ENCODE measurements at places on chromosomes 7 and 10.

- no peak for DNase-seq
Measured at GRCh38 chr10:52436664-52437063, 122.6 kb downstream of the DKK1 start.

GRCh38 chr7:111239437-111239836, 148.5 kb downstream of the LRRN3 start:
- DNase-seq = no peak

DNA sequence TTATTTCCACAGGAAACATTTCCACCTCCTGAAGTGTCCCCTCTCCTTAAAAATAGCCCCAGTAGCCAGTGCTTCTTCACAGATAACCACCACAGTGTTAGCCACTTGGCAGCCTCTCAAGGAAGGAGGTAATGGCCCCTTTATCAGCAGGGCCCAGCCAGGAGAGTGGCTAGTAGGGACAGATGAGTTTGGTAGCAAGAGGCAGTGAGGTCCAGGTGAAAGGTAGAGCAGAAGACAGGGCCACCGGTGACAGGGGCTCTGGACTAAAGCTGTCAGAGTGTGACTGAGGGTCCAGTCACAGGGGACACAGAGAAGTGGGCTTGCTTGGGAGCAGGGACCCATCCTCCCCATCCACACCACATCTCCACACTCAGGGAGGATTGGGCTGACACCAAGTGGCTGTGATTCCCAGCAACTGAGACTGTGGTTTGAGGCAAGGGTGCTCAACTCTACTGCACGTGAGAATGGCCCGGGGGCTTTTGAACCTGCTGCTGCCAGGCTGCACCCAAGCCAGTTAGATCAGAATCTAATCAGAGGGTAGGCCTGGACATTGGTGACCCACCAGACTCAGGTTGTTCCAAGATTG, 52.2 kb downstream of the C10orf120 start:
- DNase-seq = no peak

- no peak for DNase-seq
Measured at GRCh38 chr7:122067077-122067476, 77.0 kb downstream of the AASS start.

DNA sequence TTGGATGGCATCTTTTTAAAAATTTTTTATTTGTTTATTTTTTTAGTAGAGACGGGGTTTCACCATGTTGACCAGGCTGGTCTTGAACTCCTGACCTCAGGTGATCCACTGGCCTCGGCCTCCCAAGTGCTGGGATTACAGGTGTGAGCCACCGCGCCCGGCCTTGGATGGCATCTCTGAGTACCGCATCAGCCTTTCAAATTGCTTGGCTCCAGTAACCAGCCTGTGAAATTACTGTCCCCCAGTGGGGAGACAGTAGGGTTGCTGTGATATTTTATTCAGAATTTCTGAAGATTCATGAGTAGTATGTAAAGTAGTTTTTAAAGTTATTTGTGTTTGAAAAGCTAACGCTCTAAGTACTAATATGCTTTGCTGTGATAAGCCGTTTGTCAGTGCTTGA, 1.2 kb downstream of the NUB1 start:
- no peak for DNase-seq

- no peak for DNase-seq
Measured at GRCh38 chr10:85602713-85603112, 763.9 kb downstream of the GRID1 start.

- DNase-seq = no peak
Measured at GRCh38 chr7:137546671-137547070, 203.1 kb upstream of the PTN start.

GRCh38 chr10:74008212-74008731, 10.4 kb downstream of the VCL start:
- DNase-seq = no peak

GRCh38 chr7:151830121-151830830, 46.6 kb downstream of the PRKAG2 start:
- no peak for DNase-seq

GRCh38 chr10:87585565-87586514, 73.8 kb upstream of the PAPSS2 start:
- DNase-seq = peak; percentile 84

DNA sequence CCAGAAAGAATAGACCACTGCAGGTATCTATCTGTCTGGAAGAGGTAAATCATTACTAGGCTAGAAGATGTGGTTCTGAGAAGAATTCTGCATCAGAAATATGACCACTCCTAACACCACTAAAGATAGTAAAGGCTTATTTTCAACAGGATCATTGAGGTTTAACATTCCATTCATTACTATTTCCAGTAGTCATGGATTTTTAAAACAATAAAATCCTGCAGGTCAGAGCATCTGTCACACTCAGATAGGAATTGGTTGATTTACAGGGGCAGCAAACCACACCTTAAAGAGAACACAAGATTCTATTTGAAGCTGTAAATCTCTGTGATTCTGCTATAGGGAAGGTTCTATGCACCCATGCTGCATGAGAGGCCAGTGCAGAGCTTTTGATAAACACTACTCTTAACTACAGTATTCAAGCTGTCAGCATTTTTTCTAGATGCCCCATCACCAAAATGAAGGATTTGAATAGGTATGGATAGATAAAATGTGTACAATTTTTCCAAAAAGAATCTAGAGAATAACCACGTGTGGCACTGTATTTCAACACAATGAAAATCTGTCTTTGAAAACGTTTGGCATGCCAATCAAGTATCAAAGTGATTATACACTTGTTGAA, 14.6 kb downstream of the LRRC17 start:
- peak; percentile 20 for DNase-seq

GRCh38 chr7:93890464-93891068, at the start of gene TFPI2:
Gene TFPI2 (minus strand): TSS chr7:93890753. CDS start chr7:93890678, 75 bp downstream.
- DNase-seq = peak; percentile 66

DNA sequence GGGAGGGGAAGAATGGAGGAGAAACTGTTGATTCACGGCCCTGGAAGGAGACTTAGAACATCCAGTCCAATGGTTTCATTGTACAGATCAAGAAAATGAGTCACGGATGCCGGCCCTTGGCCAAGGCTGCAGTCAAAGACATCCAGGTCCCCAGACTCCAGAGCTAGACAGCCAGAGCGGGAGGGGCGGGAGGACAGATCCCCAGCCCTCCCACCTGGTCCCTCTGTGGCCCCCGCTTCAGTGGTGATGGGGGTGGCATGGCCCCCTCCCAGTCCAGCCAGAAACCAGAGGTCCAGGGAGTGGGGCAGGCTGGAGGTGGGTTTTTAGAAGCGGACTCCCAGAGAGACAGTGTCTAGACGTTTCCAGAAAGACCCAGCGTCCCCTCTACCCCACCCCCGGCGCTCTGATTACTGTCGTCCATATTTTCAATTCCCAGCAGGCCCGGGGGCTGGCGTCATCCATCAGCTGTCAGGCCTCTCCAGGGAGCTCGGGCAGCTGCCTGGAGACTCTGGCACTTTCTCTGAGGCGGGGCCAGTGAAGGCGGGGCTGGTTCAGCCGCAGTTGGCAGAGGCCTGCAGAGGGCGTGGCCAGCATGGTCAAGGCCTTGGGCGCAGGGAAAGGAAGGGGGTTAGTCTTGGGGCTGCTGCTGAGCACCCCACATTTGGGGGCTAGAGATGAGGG, 8.0 kb upstream of the HSPB1 start:
- peak; percentile 86 for DNase-seq

DNA sequence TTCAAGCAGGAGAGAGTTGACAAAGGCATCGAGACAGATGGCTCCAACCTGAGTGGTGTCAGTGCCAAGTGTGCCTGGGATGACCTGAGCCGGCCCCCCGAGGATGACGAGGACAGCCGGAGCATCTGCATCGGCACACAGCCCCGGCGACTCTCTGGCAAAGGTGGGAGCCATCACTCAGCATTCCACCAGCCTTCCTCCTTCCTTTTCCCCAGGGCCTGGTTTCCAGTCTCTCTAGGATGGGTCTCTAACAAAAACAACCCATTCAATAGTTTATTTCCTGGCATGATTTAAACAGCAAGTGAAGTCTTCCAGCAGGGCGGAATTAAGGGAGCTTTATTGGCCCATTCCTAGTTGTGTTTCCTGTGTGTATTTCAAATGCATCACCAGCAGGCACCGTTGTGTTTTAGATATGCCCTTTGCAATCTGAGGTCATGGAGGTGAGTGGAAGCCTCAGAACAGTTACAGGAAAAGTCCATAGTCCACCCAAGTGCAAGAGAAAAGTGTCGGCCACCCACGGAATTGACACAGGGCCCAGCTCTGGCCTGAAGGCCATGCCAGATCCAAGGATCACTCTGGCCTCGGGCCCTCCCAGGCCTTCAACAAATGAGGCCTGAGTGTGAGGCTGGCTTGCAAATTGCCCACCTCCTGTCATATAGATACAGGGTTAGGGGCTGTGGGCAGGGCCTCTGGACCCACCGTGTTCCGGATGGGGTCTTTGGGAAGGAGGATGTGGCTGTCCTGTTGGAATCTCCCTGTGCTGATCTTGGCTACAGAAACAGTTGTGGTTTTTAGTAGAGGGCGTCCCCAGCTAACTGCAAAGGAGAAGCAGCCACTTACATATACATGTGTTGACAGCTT, 46.9 kb upstream of the TRIM8 start:
- DNase-seq = no peak

DNA sequence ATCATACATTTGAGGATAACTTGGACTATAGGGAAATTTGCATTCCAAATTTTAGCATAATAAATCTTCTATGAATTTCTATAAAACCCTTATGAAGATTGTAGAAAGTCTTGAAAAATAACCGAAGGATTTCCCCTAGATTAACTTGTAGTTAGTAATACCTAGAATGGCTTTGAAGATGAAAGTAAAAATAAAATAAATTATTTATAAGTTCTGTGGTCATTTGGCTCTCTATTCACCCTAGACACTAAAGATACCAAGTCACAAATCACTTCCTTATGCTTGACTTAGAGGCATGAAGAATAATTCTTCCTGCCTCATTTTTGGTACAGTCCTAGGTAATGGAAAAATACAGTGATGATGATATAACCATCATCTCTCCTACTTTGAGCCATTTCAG, 79.3 kb downstream of the CSTF2T start:
- DNase-seq = no peak

GRCh38 chr10:122232769-122233168, 38.3 kb upstream of the BTBD16 start:
- DNase-seq = no peak

DNA sequence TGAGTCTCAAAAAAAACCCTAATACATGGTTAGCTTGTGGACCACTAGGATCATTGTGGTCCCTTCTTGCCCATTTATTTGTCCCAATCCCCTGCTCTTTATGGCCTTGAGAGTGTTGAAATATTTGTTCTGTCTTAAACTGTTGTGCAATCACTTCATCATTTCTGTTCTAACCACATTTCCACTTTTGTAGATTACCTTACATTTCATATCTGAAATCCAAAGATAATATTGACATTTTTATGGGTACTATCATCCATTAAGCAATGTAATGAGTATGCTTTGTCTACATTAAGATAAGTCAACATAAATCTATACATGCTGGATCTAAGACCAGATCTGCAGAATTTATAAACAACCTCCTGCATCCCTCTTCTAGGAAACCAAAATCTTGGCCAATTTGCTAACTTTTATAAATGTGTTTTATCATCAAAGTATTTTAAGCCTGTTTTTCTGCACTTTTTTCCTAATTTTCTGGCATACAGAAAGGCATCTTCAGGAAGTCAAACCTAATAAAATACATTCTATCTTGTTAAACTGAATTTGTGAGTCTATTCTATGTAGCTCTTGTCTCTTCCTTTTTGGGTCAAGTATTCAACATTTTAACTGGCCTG, 359.4 kb upstream of the CELF2 start:
- no peak for DNase-seq

DNA sequence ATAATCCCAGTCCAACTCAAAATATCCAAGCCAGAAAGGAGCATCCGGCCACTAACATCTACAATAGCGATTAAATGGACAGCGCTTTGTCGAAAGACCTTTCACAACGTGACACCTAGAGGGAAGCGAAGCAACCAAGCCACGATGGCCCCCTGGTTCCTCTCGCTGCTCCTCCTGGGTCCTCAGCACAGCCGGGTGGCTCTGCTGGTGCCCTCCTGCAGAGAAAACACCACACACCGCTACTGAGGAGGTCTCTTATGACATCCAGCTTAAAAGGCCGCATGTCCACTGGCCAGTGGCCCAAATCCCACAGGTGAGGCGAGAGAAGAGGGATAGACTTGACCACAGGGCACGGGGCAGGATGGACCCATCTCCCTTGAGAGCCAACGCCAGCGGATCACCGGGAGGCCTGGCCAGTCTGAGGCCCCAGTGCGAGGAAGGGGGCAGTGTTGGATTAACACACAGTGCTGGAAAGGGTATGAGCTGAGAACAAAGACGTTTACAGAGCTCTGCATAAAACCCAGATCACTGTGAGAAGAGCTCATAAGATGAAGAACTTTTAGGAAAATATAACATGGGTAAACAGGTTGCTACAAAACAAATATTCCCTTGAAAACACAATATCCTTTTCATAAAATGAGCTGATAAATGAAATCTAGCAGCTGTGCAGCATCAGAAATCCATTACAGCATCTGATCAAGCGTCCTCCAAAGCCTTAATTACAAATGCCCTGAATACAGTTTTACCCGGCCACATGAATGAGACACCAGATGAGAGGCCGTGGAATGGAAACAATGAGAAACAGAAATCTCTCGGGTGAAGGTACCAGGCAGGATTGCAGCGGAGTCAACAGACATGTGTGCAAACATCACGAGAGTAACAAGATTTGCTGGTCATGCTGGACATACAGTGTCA, 236.7 kb downstream of the DIP2C start:
- no peak for DNase-seq

DNA sequence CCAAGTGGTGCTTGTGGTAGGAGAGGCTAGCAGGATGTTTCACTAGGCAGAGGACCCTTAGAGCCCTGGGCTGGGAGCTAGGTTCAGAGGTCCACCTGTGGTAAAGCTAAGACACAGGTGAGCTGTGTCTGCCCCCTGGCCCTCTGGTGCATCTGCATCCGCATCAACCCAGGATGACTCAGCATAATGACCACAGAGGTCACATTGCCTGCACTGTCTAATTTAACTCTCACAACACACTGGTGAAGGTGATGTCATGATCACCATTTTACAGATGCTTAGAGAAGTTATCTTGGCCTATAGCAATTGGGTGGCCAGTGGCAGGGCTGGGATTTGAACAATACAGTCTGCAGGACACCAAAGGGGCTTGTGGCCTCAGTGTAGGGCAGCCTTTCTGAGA, 33.1 kb downstream of the HABP2 start:
- DNase-seq = no peak

DNA sequence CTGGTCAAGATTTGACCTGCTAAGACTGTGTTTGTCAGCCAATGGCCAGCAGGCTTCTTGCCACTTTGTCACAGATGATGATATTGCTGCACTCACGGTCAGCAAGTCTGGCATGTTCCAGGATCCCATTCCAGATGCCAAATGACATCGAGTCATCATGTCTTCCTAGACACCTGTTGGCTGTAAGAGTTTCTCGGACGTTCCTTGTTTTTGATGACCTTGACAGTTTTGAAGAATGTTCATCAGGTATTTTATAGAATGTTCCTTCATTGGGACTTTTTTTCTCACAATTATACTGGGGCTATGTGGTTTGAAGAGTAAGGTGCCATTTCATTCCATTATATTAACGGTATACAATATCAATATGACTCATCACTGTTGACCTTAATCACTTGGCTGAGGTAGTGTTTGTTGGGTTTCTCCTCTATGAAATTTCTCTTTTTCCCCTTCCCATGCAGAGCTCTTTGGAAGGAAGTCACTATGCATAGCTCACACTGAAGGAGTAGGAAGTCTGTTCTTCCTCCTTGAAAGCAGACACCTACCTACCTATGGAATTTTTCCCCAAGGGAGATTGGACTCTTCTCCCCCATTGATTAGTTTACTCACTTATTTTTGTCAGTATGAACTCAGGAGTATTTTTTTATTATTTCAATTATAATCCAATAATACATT, 31.6 kb downstream of the HECW1 start:
- peak; percentile 15 for DNase-seq

GRCh38 chr10:11019724-11020547, 2.3 kb downstream of the CELF2 start:
- no peak for DNase-seq

All from RWPE1 (cell line).